Activated T-helper 1 cell treated with Interleukin-2 at 50 U/mL for 16 hours (primary cell): ENCODE measurements at places on chromosomes 4 and X.

GRCh38 chr4:139596034-139596683 lies 40.1 kb upstream of the SETD7 start:
- DNase-seq: no peak

- DNase-seq: no peak
Observed at GRCh38 chrX:44903830-44904530, 31.0 kb downstream of the KDM6A start.

DNA sequence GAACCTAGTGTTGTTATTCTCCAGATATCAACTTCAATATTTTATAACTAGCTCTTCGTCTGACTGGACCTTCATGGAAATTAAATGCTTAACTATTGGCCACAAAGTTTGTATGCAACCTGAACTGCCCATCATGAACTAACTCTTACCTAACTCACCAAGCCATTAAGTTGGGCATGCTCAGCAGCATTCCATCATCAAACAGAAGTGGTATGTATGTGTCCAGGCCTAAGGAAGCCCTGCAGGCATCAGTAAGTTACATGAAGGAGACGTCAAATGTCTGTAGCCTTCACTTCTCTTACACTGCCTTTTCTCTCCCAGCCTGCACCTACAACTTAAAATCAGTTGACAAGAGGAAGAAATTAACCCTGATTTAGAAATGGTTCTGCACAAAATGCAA lies 1639.2 kb upstream of the PABPC4L start:
- DNase-seq: no peak

DNA sequence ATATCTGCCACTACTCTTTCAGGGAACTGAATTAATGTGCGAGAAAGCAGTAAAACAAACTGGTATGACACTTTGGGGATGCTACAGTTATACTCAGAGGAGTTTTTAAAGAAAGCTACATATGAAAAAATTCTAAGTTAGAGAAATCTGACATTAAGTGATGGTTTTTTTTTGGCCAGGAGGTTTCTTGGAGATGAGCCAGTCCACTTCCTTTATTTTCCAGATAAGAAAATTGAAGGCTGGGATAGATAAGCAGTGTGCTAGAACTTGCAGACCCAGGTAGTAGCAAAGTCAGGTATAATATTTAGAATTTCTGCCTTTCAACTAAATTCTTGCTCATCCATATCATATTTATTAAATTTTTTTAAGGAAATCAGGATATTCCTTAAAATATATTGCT lies 106.8 kb downstream of the FAT4 start:
- no peak for DNase-seq

GRCh38 chr4:1354136-1354982 lies 7.4 kb downstream of the UVSSA start:
- no peak for DNase-seq

GRCh38 chr4:54165438-54165837 lies 63.7 kb upstream of the PDGFRA start:
- no peak for DNase-seq

DNA sequence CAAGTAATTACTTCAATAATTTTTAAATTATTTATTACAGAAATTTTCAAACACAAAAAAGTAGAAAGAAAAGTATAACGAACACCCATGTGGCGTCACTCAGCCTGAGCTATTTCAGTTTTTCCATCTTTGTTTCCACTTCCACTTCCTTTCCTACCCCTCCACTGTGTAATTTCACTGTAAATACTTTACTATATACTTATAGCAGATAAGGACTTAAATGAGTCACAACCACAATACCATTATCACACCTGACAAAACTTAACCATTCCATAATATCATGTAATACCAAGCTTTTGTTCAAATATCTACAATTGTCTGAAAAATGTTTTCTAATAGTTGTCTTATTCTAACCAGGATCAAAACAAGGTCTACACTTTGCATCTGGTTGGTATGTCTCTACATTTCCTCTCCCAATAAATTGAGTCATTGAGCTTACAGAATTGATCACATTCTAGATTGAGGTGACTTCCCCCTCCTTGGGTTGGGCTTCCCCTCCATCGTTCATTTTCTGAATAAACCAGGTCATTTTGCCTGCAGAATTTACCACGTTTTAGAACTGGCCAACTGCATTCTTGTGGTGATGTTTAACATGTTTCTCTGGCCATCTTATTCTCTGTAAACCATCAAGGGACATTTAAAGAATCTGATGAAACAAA lies 48.7 kb downstream of the ATP10D start:
- no peak for DNase-seq

GRCh38 chr4:99885687-99886086 lies 8.5 kb downstream of the LAMTOR3 start:
- DNase-seq: no peak

DNA sequence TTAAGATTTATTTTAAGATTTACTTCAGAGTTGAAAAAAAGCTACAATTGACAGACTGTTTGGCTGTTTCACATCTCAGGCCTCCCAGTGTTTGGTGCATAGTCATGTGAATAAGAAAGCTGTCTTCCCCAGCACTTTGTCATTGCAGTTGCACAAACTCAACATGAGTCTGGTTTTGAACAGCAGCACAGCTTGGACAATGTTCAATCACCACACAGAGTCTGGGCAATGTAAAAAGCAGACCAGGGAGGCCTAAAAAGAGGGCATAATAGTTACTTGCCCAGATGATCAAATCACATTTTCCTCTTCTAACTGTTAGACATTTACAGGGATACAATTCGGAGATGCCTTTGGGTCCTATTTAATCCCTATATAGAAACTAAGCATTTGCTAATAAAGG lies 1055.0 kb downstream of the RPA4 start:
- DNase-seq: no peak

- no peak for DNase-seq
Observed at GRCh38 chr4:31995943-31996901, 1276.1 kb downstream of the PCDH7 start.

GRCh38 chr4:83552083-83552482 lies 16.2 kb downstream of the GPAT3 start:
- no peak for DNase-seq

DNA sequence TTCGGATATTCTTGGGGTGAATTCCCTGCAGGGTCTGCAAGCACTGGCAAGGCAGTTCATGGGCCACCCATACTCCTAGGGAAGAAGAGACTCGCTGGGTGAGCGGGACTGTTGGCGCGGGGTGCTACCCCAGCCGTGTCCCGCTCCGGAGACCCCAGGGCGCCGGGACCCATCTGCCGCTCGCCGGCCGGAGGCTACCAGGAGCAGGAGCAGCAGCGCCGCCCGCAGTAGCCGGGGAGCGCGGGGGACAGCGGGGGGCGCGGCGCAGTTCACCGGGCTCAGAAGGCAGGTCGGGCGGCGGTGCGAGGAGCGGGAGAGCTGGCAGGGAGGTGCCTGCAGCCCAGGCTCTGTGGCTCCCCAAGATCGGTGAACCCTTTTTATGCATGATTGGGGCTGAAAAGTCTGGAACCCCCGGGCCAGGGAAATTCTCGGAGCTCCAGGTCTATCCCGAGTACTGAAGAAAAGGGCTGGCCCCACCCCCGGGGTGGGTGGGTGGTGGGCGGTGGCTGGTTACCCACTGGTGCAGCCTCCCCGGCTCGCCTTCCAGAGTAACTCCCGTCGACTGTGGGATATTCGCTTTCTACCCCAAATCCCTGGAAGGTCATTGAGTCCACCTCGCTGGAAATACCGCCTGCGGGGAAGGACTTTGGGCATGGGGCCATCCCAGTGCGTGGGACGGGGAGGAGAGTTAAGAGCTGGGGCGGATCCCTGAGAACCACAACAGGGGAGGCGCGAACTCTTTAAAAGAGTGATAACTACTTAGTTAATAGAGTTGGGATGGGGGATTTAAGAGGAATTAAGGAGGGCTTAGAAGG lies 37.6 kb downstream of the PF4 start:
- no peak for DNase-seq

GRCh38 chr4:184583738-184584502 lies 65.3 kb downstream of the CASP3 start:
- DNase-seq: no peak
